ENCODE measurements at places on chromosomes 2 and 18.
A peak's percentile ranks its signal among the peaks of the same experiment; 100 is the strongest.

DNA sequence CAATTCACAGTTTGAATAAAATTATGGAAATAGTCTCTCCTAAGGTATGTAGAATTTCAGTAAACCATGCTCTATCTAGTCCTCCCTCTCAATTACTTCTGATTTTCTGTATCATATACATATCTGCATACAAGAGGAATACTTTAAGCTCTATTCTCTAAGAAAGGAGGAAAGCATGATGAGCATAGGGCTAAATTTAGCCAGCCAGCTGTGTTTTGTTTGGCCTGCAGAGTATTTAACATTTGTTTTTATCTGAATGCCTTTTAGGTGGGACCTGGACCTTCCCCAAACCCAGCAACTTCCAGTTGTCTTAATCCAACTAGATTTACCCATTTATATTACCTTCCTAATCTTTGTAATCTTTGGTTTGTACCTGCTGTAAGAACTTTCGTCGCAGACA, 42.2 kb upstream of the FAM117B start:
- no peak for DNase-seq

DNA sequence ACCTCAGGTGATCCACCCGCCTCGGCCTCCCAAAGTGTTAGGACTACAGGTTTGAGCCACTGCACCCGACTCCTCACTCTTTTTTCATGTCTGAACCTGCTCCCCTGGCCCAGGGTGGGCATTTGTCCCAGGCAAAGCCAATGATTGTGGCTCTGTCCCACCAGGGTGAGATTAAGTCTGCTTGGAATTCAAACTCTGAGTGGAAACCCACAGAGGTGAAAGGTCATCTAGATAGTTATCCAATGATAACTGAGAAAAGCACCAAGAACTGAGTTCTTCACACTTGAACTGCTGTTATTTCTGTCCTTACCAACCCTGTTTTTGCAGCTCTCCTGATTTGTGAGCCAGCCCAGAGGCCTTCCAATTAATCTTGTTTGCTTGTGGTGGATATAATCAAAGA, 62.4 kb upstream of the ACVR1 start:
- DNase-seq = no peak

DNA sequence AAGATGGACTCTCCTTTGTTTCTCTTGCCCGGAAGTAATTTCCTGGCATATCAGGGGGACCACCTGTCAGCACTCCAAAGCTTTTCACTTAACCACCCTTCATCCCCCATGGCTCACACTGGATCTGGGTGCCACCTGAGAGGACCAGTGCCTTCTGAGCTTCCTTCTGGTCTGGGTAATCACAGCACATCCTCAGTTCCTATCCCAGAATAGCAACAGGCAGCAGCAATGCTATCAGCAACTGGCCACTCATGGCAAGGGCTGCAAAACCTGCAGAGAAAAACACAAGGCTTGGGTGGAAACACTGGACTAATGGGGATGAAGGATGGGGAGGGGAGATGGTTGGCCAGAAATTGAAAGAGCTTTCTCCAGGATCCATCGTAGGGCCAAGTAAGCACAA, 59.9 kb upstream of the STPG4 start:
- DNase-seq = no peak

DNA sequence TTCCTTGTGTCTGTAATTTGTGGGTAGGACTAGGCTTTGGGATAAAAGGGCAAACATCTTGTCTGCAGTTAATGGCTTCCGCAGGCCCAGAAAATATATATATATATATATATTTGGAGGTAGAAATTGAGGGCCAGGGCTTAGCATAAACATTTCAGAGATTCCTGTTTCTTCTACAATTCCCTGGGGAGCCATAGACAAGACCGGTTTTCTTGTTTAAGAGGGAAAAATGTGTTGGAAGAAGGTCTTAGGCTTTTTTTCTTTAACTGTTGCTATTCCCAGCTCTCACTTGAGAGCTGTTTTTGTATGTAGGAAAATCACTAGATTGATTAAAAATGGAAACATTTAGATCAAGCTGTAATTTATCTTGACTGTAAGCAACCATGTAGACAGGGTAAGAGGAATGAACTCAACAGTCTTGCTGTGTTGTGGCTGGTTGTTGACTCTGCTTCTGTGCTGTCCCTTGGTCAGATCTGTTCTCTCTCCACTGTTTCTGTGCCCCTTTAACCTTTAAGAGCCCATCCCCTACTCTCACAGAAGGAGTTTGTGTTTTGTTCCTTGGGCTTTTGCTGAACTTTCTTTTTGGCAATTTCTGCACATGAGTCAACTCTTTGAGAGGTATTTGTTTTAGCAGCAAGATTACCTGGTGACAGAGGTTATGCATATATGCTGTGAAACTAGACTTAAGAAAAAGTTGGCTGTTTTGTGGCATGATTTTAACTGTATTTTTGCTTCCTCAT, 58.3 kb downstream of the EFEMP1 start:
- no peak for DNase-seq

- DNase-seq = no peak
Observed at GRCh38 chr2:235727891-235728799, 234.3 kb downstream of the AGAP1 start.

- DNase-seq = no peak
Observed at GRCh38 chr2:181300600-181301291, 156.4 kb upstream of the ITGA4 start.

- DNase-seq = no peak
Observed at GRCh38 chr2:202628646-202629198, 6.0 kb upstream of the FAM117B start.

- no peak for DNase-seq
Observed at GRCh38 chr2:85853499-85854165, 35.2 kb downstream of the ST3GAL5 start.

- DNase-seq = peak; percentile 40
Observed at GRCh38 chr2:26555246-26556133, 77.6 kb upstream of the OTOF start.

- DNase-seq = no peak
Observed at GRCh38 chr2:8976442-8977259, 26.8 kb downstream of the MBOAT2 start.

GRCh38 chr2:98453083-98453482, 8.4 kb downstream of the INPP4A start:
- DNase-seq = no peak

DNA sequence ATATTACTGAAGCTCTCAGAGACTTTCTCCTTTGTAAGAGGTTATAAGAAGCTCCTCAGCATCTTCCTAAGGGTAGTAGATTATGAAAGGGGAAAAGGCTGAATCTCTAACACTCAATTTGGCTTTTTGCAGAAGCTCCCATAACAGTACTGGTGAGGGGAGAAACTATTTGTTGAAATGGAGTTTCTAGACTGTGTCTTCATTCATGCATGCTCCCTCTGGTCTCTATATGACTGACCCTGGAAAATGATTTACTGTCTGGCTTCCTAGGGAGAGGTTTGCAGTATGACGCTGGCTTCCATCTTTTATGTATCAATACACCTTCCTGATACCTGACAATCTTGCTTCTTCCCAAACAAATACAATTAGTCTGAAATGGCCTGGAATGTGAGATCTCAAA, 63.9 kb downstream of the LDAH start:
- DNase-seq = no peak

DNA sequence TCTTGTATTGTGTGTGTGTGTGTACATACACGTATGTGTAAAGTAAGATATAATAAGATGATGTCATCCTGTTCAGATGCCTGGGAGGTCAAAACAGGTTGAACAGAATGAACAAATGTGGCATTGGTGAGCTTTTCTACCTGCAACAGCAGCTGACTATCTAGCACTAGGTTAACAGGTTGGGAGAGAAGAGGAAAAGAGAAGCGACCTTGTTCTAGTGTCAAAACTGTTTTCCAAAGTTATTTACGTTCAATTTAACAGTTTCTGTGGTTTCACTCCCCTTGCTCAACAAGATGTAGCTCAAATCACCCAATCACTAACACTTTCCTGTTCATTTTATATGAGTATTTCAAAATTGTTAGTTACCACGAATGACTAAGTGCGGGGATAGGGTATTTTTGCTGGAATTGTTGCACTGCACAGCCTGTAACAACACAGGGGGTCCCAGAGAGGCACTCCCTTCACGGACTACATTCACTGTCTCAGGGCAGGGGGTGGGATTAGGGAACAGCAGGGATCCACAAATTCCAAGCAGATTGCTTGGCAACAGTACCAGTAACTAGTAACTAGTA, 67.5 kb upstream of the DTNB start:
- peak; percentile 92 for DNase-seq

DNA sequence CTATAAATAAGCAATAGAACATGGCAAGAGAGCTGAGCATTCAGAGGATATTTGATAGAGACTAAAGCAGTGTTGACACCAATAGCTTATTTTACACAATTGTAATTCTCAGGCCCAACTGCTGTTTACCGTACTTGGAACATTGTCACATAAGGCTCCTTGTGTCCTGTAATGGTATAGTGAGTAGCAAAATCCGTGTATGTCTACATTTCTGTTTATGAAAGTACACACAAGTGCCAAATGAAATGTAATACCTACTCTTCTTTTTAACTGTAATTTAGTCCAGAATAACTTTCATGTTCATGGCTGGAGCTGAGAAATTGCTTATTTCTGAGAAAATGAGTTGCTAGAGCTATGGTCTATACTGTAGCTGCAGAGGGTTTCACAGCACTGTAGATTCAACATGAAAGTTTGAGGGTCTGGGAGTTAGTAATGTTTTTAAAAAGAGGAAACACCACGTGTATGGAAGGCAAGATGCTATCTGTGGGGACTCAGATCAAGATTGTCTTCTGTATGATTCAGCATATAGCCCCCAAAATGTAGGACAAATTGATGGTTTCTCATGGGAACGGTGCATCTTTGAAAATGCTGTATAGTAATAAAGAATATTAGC, 110.2 kb upstream of the NOSTRIN start:
- no peak for DNase-seq

GRCh38 chr18:39596891-39597290, 2031.3 kb upstream of the CELF4 start:
- no peak for DNase-seq

DNA sequence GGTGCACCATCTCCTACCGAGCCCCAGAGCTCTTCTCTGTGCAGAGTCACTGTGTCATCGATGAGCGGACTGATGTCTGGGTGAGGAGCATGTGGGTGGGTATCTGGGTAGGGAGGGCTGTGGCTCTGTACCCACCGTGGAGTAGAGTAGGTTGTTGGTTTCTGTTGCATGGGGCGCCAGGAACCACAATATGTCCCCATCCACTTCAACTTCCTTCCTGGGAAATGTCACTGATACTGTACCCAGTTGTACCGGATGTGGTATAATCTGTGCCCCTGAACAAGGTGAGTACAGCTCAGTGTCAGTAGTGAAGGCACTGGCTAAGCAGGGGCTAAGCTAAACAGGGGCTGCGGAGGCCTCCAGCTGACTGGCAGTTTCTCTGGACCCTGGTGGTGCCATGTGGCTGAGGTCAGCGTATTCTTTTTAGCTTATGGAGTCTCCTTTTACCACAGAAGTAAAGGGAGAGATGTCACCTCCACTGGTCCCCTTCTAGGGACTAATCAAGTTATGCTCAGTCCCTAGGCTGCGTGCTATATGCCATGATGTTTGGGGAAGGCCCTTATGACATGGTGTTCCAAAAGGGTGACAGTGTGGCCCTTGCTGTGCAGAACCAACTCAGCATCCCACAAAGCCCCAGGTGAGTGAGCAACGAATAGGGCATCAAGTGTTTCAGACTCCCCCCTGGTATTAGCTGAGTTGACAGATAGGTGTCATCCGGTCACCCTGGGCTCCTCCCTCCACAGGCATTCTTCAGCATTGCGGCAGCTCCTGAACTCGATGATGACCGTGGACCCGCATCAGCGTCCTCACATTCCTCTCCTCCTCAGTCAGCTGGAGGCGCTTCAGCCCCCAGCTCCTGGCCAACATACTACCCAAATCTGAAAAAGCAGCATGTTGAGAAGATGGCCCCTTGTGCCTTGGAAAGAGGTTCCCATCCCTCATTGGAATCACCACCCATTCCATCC, 2.7 kb downstream of the STK16 start:
- DNase-seq = no peak

DNA sequence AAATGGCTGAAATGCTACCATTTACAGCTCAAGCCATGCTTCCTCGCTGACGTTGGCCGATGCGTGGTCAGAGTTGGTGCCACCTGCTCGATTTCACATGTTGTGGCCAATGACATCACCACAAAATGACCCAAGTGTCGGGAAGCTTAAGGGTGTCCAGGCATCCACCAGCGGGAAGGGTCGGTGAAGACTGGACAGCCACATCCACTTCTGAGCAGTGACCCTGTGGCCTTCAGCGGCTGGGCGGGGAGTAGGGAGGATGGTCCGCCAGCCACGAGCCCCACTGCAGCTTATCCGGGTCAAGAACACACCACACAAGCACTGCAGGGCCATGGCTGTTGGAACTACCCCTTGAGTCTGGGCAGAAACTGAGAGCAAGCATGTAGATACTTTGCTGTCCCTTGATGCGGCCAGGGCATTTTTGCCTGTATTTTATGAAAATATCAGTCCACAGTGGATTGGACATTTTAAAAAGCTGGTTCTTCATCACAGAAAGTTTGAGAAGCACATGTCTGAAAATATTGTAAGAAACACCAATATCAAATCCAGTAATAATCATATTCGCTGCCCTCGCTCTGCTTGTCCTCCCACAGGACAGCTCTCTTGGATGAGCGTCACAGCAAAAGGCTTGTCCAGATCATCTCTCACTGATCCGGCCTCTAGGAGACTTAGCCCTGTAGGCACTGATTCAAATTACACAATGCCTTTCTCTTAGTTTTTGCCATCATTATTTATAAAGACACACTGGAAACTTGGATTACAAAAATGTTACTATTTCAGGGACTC, 174.0 kb downstream of the TWIST2 start:
- no peak for DNase-seq

DNA sequence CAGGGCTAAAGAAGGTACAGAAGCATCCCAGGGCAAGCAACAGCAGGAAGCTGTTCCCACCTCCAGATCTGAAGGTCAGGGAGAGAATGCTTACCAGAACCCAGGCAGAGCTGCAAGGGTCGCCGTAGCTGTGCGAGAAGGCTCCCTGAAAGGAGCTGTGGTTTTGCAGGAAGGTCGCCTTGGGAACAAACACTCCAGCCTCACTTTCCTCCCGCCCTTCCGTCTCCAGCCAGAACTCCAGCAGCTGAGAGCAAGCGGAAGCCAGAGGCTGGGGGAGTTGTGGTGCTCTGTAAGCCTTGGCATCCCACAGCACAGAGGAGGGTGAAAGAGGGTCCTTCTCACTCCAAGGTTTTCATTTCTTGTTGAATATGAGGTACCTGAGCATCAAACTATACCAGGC, 18.3 kb upstream of the ICOS start:
- no peak for DNase-seq

DNA sequence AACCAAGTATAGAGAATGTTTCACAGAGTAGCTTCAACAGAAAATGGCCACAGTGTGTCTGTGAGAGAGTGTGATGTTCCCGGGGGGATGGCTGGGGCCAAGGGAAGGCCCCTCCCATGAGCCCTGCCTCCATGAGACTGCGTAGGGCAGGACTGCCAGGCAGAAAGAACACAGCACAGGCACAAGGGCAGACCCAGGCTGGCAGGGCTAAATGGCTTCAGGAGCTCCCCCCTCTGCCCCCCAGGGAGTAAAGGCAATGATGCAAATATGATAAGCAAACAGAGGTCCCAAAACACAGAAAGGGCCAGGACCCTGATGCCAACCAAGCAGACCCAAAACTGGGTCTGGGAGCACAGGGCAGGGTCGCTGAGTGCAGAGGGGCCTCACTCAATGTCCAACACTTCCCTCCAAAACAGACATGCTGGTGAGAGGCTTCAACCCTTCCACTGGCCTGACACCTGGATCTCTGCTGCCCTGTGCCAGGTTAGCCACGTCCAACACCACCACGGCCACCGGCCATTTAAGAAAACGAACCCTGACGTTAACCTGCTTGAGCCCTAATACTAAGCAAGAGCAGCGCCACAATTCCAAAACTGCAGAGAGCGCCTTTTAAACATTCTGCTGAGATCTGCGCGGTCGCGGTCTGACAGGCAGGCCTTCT, 90.3 kb downstream of the HDAC4 start:
- DNase-seq = no peak

GRCh38 chr2:169983506-169983905, 156.3 kb downstream of the UBR3 start:
- no peak for DNase-seq

Data from A673 (cell line).